Heart left ventricle (tissue), 16 donors: ENCODE measurements at places on chromosomes 5 and 9.
A peak's percentile ranks its signal among the peaks of the same experiment; 100 is the strongest.

DNA sequence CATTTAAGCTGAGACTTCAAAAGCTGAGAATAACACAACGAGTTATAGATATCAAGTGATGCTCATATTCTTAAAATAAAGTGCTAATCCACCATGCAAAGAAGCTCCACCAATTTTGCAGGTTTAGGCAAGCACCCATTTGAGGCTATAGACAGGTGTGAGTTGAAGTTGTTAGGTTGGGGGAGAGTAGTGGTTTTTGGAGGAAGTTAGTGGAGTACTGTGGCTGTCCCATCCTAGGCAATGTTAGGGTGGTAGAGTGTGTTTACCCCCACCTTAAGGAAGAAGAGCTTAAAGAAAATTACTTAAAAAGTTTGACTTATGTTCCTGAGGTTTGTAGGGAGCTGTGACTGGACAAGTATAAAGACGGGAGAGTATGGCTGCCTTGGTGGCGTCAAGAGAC, 98.9 kb upstream of the MAN2A1 start:
- no peak for DNase-seq

- DNase-seq, result no peak
Measured at GRCh38 chr9:110371411-110372007, 33.8 kb upstream of the TXNDC8 start.

DNA sequence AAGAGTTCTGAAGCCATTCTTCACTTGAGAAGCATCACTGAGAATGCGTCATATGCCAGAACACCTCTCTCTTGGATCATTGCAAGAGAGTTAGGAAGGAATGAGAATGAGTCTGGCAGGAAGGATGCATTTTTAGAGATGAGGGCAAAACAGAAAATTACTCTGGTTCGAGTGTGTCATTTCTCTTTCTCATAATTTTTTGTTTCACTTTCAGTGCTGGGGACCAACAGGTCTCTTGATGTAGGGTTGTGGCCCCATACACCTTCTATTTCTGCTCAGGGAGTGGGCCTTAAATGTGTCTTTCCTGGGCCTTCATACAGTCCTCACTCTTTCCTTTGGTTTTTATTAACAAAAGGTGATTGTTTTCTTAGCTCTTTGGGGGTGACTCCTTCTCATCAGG, 302.4 kb downstream of the NR3C1 start:
- DNase-seq, result no peak

GRCh38 chr5:53575831-53576230, 15.4 kb downstream of the NDUFS4 start:
- DNase-seq, result no peak

DNA sequence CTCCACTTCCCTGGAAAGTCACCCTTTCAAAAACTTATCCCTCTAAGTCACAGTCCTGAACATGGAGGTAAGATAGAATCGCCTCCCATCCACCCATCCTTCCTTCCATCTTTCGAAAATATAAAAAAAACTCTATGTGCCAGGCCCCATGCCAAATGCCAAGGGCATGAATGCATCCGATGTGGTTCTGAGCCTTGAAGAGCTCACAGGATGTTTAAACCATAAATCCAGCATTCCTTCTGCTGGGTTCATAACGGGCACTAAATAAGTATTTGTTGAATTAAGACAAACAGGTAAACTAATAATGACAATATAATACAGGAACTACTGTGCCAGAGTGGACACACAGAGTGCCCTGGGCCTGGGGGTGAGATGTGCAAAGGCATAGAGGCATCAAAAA, 147.3 kb downstream of the TTLL11 start:
- DNase-seq, result no peak

DNA sequence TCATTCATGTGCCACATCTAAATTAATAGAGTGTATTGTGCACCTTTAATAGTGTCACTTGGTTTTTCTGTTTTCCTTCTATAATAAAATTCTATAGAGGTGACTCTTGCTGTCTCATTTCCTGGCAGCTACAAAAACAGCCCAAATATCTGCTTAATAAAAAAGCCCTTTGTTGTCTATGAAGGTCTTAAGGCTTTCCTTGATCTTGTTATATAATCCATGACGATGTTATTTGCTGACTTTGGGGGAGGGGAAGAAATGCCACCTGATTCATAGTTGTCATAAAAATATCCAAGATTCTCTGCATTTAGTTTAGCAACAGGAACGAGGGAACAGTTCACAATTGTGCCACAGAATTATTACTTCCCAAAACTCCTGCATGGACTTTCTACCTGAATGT, 31.3 kb downstream of the CPEB4 start:
- DNase-seq, result no peak

GRCh38 chr5:160311491-160312133, 752 bp downstream of the CCNJL start:
- peak; percentile 72 for DNase-seq

- no peak for DNase-seq
Measured at GRCh38 chr5:144189800-144190429, 19.2 kb downstream of the KCTD16 start.

GRCh38 chr9:6368831-6369230, 40.7 kb downstream of the TPD52L3 start:
- DNase-seq, result no peak

- no peak for DNase-seq
Measured at GRCh38 chr5:153043886-153044285, 446.6 kb upstream of the GRIA1 start.
